ENCODE measurements at places on chromosomes 5 and 9.

- no peak for DNase-seq
Measured at GRCh38 chr9:134676361-134676760, 34.8 kb downstream of the COL5A1 start.

GRCh38 chr9:137445275-137445807 lies 4.2 kb upstream of the ENTPD8 start:
- peak; percentile 58 for DNase-seq

GRCh38 chr9:107190061-107190935 lies 92.8 kb upstream of the RAD23B start:
- no peak for DNase-seq

- DNase-seq = no peak
Measured at GRCh38 chr5:83474991-83475390, 3.4 kb downstream of the VCAN start.

DNA sequence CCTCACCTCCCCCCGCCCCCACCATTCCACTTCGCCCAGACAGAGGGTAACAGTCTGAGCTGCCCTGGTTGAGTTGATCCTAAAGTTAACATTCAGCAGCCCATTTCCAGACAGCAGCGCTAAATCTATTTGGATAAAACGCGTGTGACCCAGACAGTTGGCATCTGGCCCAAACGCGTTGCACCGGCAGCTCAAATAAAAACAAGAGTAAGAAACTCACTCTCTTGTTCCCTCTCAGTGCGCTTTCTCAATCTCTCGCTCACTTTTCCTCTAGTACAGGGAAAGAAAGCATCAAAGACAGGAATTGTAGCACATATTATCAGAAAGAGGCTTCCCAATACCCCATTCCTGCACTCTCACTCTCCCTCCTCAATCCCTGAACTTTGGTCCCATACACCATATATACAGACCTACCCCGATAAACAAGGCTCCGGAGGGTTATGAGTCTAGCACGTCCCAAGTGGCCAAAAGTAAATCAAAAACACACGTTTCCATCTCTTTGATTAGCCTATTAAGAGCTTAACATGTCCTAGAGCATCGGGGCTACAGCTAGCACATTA lies 1.3 kb downstream of the ADAMTS6 start:
- DNase-seq = peak; percentile 25

- DNase-seq = no peak
Measured at GRCh38 chr5:139638090-139638735, 9.9 kb upstream of the CXXC5 start.

DNA sequence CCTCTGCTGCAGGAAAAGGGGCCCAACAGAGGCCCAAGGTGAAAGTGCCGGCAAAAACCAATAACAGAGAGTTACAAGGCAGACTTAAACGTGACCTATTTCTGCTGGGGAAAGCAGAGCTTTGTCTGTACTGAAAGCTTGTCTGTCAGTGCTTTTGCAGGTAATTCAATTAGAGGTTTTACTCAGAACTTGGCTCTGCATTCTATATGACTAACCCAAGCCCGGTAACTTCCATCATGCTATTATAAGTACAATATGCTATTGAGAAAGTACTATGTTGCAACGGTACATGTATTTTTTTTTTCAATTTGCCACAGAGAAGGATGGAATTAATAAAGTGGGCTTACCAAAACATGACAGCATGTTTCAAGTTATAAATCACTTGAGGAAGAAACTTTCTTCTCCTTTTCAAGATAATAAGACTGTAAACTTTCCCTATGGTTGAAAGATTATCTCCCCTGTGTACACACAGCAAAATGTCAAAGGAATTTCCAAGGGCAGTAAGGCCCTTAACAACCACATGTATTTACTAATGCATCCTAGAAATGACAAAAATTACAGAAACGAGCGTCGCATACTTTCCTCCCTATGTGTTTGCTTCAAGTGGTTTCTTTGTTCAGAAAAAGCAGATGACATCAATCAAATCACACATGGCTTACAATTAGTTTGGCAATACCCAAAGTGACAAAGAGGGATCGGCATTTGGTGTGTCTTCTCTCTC lies 282.4 kb downstream of the EFNA5 start:
- no peak for DNase-seq

GRCh38 chr5:56440871-56441740 lies 208.0 kb upstream of the ANKRD55 start:
- DNase-seq = peak; percentile 16

Measured in HEK293T (cell line).